Frontal cortex (tissue), 4 donors: ENCODE measurements at places on chromosomes 1 and 21.
A peak's percentile ranks its signal among the peaks of the same experiment; 100 is the strongest.

DNA sequence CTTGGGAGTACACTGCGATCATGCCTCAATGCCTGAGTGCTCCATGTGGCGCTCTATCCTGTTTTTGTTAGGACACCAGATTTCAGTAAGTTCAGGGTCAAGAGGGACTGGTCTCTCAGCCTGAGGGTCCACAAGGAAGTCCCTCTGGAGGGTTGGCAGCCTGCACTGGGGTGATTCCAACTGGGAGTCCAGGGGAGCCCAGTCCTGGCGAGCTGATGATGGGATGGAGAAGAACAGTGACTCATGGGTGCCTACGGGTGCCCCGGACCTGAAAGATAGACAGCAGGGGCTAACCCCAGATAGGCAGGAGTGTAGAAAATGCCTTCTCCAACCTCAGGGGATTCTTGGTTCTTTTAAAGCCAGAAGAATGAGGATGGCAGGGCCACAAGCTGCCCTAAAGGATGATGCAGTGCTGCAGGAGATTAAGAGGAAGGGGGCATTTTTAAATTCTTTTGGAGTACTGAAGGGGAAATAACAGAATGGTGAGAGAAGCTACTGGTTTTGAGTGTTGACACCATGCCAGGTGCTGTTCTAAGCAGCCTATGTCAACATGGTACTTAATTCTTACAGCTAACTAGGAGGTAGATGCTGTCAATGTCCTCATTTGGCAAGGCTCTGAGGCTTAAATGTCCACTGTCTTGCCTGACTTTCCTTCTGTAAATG lies 68.4 kb upstream of the TLR5 start:
- DNase-seq: no peak

DNA sequence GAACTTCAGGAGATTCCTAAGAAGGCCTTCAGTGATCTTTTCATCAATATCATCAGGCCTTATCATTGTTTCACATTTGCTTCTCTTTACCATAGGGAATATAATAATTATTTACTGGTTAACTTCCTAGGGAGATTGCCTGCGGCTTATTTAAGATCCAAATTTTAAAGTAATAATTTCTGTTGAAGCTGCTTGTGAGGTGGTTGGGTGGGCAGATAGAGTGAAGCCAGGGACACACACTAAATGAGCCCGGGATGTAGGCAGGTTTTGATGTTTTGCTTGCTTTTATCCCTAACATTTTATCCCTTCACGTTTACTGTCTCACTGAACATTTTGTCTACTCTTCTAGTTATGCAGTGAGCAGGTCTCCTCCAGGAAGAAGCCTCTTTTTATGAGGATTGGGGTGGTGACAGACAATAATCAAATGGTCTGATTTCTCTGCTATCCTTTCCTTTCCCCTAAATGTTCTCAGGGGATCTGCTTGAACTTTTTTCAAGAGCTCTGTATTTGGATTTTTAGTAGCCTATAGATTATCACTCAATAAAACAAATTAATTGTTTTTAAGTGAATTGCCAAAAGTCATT lies 164.7 kb downstream of the RUNX1 start:
- no peak for DNase-seq

GRCh38 chr1:20710469-20711284 lies 7.1 kb downstream of the KIF17 start:
- no peak for DNase-seq

- peak; percentile 70 for DNase-seq
Measured at GRCh38 chr1:182595641-182596240, 6.7 kb upstream of the RNASEL start.

DNA sequence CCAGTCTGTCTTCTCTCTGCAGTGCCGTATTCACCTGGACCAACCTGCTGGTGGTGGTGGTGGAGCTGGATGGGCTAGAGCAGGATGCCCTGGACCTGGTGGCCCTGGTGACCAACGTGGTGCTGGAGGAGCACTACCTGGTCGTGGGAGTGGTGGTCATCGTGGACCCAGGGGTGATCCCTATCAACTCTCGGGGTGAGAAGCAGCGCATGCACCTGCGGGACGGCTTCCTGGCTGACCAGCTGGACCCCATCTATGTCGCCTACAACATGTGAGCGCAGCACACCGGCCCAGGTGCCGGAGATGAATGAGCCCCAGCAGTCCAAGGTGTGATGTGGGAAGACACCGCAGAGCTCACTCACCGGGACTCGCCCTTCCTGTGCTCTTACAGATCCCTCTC lies 37.5 kb downstream of the S100B start:
- peak; percentile 5 for DNase-seq

DNA sequence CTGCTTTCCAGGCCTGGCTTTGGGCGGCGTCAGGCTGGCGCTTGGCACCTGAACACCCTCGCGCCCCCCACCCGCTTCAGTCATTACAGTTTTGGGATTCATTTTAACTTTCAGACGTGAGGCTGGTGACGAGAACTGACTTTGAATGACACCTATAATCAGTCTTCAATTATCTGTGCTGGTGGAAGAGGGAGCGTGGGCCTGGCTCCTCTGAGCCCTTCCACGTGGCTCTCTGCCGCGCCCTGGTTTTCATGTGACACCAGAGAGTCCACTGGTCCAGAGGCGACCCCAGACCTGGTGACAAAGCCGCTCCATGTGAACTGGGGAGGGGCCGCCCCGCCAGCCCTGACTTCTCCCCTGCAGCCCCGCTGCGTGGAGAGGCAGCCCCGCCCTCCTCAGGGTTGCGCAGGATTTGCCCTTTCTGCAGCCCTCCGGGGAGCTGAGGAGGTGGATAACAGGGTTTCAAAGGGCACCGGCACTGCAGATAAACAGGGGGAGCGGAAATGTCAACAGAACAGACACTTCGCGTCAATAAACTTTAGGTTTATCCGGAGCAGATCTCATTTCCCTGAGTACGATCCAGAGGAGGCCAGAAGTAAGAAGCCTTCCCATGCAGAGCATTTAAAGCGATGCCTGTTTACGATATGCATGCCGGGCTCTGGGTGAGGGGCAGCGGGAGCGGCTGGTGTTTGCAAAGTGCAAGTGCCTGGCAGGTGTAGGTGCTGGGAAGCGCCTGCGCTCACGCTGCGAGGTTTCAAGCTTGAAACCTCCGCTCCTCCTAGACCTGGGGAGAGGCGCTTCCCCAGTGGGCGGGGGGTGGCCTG lies 56.4 kb downstream of the AJAP1 start:
- DNase-seq: no peak

GRCh38 chr1:245790441-245790840 lies 635.7 kb downstream of the KIF26B start:
- no peak for DNase-seq

GRCh38 chr1:203296460-203297073 lies 8.8 kb upstream of the BTG2 start:
- no peak for DNase-seq

GRCh38 chr21:36059823-36060158 lies 535 bp downstream of the SETD4 start:
- no peak for DNase-seq

DNA sequence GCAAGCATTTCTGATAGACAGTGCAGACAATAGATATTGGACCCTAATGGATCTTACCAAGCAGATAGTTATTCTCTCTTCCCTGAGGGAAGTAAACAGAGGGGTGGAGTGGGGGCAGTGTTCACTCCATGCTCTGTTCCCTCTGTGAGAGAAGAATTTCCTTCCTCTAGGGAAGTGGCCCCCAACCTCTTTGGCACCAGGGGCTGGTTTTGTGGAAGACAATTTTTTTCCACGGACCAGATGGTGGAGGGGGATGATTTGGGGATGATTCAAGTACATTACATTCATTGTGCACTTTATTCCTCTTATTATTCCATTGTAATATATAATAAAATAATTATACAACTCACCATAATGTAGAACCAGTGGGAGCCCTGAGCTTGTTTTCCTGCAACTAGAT lies 459.9 kb downstream of the ADGRL2 start:
- no peak for DNase-seq

DNA sequence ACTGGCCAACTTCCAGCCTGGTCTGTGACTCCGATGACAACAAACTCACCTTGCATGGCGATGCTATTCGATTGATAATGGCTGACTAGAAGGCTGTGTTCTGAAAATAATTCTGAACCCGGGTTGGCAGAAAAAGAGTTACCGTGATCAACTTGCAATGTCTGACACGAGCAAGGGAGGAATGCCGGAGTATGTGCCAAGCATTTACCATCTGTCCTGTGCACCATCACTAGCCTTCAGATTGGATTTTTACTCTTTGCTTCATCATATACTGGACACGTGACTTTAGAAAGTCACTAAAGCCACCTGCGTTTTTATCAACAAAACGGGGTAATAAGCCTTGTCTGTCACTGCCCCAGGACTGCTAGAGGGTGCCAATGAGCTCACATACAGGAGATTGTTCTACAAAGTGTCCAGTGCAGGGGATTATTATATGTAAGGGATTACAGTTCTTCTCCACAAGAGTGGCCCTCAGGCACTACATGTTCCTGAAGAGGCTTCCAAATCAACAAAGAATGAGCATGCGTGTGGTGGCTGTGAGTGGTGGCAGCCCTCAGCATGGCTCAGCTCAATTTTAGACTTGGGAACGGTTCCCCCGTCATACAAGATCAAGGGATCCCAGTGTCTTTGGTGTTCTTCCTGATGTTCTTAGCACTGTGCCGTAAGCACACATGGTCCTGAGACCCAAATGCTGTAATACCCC lies 35.8 kb downstream of the SSBP3 start:
- DNase-seq: no peak

DNA sequence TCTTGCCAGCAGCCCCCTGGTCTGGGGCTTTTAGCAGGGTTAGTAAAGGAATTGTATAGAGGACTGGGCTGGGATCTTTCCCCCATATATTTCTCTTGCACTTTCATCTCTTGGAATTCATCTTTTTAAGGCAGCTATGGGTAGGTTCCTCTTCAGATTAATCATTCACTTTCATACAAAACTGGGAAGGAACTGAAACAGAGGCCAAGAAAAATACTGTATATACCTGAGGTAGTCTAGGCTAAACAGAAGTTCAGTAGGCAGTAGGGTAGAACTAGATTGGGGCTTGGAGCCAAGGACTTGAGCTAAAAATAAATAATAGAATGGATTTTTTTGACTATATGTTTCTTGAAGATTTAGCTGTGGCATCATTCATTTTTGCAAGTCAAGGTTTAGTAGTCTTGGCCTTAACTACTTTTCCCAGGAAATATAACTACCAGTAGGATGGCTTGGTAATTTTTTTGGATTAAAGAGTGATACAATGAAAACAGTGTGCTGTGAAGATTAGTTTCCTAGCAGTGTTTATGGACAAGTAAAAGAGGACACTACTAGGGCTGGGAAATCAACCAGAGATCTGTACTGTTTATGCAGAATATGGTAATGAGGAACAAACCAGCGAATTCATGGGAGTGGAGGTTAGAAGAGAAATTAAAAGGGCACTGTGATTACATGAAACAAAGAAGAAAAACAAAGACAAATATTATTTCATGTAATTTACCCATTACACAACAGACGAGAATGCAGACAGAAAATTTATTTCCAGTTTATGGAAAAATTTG lies 50.9 kb upstream of the PTGS2 start:
- no peak for DNase-seq
